ENCODE measurements at places on chromosomes 4 and X.

GRCh38 chr4:128299848-128300247 is 12.2 kb upstream of the PGRMC2 start:
- no peak for DNase-seq

DNA sequence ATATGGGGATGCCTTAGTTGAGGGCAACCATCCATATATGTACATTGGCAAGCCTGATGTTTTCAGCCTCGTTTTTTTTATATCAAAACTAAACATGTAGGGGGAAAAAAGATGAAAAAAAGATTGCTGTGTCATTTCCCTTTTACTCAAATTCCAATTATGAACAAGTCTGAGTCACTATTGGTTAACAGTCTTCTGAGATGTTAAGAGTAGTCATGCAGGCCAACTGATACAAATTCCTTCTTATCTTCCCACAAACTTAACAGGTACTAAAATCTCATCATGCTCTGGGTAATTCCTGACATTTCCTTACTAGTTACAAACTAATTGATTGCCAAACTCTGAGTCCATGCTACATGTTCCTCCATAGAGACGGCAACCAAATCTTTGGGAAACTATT is 222.1 kb downstream of the FRMPD4 start:
- no peak for DNase-seq

GRCh38 chr4:153514001-153514526 is 47.9 kb downstream of the TMEM131L start:
- no peak for DNase-seq

DNA sequence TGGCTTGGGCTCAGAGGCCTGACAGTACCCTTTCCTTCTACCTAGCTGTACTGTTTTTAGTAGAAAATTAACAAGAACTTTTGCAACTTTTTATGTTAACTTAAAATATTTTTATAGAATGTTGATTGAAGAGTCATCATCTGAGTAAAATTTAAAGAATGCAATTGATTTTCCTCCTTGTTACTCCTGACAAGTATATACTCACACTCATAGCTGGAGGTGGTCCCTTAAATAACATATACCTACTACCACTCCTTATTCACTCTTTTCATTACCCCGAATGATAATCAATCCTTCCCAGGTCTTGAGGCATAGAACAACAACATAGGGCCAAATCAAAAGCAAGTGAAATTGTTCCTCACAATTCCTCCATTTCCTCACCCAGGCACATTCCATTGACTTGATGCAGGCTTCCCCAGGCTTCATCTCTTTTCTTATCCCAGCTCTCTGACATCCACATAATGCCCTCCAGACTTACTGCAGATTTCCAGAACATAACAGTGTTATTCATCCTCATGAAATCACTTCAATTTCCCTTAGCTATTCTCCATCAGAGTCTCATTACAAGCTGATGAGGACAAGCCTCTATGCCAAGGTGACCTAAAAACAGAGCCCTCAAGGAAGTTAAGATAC is 73.2 kb upstream of the ANXA10 start:
- DNase-seq, result no peak

DNA sequence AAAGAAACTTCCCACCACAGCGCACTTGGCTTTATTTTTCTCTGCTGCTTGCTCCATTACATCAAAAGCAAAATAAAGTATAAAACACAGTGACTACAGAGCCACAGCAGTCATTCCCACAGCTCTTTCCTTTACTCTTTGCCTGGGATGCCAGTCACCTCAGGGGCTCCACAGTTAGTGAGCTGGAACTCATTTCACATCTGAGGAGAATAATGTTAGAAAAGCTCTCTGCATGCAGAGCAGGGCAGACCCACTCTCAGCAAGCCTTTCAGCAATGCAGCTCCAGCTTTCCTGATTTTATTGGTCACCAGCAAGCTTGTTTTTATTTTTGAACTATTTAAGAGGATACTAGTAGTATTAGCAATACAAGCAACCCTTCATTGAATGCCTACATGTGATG is 13.8 kb downstream of the GRXCR1 start:
- DNase-seq, result no peak

All from T-helper 9 cell (primary cell).